ENCODE measurements at places on chromosomes 7 and 10.
A peak's percentile ranks its signal among the peaks of the same experiment; 100 is the strongest.

DNA sequence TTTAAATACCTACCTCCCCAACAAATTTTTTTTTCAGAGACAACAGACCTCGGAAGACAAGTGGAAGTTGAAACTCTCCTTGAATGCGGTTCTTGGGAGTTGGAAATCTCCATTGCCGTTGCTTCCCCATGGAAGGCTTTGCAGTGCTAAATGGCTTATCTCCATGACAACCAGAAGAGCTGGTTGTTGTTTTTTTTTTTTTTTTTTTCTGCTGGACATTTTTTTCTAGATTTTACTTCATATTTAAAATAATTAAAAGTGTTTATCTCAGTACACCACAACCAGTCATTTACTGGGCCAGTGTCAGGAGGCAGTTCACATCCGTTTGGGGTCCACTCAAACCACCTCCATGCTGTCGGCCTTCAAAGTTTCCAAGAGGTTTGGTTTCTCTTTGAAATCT lies 348.5 kb upstream of the PRKCQ start:
- DNase-seq, result no peak

DNA sequence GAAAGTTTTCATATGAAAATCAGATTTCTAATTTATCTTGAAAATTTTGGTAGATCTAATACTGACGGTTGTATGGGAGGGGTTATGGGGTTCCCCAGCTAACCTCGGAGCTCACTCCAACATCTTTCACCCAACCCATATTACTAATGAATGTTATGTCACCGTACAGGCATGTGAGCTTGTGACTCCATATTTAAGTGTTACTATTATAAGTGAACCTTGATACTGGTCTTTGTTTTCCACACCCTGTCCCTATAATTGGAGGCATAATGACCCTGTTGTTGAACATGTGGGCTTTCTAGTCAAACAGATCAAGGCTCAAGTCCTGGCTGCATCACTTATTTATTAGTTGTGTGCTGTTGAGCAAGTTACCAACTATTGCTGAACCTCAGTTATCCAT lies 27.2 kb downstream of the WDFY4 start:
- no peak for DNase-seq

DNA sequence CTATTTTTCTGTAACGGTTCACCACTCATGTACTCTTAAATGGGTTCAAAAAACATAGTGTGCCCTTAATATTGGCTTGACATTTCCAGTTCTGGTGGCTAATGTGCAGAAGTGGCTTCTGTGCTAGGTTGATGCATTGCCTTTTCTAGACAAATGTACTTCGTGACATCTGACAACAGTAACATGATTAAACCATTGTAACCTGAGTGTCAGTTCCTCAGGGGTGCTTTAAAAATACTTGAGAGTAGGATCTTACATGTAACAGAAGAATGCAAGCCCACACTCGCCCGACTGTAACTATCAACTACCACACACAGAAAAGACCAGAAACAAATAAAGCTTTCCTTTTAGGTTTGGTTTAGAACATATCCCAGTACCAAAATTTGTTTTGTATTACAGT lies 393.4 kb upstream of the NFE2L3 start:
- no peak for DNase-seq

GRCh38 chr10:44511166-44511565 lies 126.3 kb upstream of the CXCL12 start:
- DNase-seq, result no peak

GRCh38 chr7:126398851-126399529 lies 853.8 kb downstream of the GRM8 start:
- no peak for DNase-seq

DNA sequence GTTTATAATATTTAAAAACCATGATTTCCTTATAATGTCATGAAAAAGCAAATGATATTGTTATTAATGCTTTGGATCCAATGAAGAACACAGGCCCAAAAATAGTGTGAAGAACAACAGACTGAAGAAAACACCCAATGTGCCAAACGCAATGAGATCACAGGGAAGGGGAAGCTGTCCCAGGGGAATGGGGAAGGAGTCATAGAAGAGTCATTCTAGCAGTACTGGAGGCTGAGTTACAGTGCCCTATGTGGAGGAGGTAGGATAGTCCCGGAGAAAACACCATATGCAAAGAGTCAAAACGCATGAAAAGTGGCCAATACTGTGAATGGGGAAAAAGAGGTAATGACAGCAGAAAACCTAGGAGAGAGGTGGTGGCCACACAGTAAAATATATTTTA lies 50.9 kb downstream of the TPK1 start:
- peak; percentile 13 for DNase-seq

DNA sequence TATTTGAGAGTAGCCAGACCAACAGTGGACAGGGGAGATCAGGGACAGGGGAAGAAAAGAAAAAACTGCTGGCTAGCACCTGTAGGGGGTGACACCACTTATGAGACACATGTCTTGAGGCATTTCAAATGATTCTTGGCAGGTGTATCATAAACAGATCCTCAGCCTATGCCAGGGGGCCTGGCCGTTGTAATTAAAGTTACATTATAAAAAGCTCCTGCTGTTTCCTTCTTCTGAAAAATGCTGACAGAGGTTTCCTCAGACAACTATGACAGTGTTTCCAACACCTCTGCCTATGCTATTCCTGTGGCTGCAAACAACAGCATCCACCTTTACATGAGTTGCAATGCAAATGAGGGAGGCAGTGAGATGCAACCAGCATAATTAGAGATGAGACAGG lies 281.0 kb upstream of the PTER start:
- no peak for DNase-seq

- peak; percentile 10 for DNase-seq
These were observed 35.9 kb upstream of the CACNB2 start for GRCh38 chr10:18104223-18104872.

DNA sequence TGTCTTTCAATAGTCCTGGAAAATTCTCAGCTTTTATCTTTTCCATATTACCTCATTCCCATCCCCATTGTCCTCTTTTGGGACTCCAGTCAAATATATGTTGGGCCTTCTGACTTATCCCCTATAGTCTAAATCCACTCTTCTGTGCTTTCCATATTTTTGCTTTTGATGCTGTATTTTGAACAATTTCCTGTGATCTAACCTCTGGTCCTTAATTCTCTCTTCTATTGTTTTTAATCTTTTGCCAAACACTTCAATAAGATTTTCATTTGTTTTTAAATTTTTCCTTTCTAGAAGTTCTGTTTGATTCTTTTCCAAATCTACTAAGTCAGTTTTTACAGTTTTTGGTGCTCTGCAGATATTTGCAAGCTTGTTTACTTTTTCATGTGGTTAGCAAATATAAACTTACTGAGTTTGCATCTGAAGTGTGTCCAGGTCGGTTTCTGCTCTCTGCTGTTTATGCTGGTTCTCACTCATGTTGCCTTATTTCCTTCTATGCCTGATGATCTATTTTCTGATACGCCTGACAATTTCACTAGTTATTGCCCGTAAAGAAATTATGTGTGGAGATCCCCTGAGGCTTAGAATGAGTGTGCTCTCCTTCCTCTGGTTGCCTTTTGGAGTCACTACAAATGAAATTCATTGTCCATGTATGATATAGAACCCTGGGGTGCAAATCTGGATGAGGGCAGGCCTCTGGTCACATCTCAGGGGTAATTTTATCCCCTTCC lies 110.4 kb downstream of the RBM20 start:
- DNase-seq, result no peak
